ENCODE measurements at places on chromosomes 4 and X.
A peak's percentile ranks its signal among the peaks of the same experiment; 100 is the strongest.

DNA sequence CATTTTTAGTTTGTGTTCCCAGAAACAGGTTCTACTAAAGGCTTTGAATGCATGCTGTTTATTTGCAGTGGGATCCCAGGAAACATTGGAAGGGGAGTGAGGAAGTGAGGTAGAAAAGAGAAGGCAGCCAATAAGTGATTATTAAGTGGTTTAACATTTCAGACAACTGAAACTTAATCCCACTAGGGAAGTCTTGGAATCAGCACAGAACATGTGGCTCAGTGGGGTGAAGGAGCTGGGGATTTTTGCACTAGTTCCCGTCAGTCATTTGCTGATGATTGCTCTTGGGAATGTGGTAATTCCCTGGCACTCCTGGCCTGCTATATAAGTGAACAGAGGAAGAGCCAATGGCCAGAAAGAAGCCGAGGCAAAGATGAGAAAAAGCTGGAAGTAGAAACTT is 1053.0 kb upstream of the IGFBP7 start:
- DNase-seq: peak; percentile 65

- DNase-seq: no peak
Observed at GRCh38 chr4:5980436-5981155, 37.6 kb downstream of the C4orf50 start.

DNA sequence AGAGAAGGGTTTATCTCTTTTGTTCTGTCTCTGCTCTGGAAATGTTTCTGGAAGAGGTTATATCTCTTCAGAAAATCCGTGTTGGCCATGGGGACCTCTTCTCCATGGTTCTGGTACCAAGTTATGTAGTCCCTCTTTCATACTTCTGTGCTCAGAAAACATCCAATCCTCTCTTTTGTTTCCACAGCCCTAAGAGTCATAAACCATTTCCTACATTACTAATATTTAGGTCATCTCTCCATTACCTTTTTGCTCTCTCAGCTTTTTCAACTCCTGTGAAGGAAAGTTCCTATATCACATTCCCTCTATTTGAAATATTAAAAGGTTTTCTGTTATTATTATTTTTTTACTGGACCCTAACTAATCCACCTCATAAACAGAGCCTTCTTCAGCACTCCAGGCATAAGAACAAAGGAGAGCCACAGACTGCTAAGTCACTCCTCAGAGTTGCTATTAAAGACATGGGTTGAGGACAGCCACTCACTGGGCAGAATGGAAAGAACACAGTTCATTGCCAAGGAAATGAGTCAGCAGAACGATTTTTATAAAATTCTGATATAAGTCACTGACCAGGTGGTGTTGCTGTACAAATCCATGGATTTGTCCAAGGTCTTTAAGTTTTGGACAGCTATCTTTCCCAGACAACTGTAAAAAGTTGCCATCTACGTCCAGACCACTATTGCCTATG is 122.4 kb upstream of the NPY2R start:
- DNase-seq: no peak

- DNase-seq: no peak
Observed at GRCh38 chr4:24328711-24329110, 255.6 kb downstream of the DHX15 start.

DNA sequence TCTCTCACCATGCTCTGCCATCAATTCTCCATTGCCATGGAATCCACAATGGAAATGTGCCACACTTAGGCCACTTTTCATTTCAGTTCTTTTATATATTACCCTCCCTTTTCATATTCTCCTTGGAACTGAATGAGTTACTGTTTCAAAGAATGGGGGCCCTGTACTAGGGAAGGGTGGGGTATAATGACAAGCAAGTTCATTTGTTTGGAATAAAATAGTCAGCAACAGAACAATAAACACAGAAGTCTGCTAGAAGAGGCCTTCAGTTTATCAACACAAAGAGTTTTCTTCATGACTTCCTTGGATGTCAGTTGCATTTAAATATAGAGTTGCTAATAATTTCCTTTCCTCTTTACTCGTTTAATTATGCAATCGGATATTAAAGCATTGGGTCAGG is 478.3 kb upstream of the FTHL17 start:
- no peak for DNase-seq

DNA sequence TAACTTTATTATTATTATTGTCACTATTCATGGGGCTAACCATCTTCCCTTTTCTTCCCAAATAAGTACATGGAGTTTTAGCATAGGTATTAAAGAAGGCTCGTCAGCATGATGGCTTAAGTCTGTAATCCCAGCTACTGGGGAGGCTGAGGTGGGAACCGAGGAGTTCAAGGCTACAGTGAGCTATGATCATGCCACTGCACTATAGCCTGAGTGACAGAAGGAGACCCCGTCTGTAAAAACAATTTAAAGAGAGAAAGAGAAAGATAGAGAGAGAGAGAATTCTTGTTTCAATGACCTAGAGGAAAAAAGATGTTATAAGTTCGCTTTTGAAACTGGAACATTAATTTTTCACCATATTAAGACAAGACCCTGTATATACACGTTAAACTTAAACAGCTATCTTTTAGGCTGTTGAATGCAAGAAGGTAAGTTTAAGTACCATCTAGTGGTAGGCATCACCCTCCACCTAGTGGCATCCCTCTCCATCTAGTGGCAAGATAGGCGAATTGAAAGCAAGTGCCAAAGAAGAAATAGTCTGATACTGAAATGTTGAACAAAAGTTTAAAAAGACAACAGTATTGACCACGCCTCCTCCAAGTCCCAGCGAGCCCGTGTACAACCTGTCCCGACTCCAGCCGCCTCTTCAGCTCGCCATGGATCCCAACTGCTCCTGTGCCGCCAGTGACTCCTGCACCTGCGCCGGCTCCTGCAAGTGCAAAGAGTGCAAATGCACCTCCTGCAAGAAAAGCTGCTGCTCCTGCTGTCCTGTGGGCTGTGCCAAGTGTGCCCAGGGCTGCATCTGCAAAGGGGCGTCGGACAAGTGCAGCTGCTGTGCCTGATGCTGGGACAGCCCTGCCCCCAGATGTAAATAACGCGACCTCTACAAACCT is 26.0 kb upstream of the YTHDC1 start:
- DNase-seq: peak; percentile 37

GRCh38 chrX:45714866-45715265 is 514.2 kb upstream of the DIPK2B start:
- no peak for DNase-seq

DNA sequence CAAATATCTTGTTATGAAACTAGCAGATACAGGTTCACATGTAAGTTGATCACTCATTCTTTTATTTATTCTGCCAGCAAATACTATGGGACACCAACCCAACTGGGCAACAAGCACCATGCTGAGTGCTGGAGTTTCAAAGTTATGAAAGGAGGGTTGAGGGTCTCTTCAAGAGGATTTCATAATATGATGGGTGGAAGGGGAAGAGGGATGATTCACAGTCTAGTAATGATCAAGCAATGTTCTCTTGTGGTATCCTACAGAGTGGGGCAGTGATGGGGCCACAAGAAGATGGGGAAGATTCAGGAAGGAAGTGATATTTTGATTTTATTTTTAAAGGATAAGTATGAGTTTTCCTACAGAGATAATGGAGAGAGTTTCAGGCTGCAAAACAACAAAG is 46.2 kb upstream of the TXK start:
- DNase-seq: no peak

DNA sequence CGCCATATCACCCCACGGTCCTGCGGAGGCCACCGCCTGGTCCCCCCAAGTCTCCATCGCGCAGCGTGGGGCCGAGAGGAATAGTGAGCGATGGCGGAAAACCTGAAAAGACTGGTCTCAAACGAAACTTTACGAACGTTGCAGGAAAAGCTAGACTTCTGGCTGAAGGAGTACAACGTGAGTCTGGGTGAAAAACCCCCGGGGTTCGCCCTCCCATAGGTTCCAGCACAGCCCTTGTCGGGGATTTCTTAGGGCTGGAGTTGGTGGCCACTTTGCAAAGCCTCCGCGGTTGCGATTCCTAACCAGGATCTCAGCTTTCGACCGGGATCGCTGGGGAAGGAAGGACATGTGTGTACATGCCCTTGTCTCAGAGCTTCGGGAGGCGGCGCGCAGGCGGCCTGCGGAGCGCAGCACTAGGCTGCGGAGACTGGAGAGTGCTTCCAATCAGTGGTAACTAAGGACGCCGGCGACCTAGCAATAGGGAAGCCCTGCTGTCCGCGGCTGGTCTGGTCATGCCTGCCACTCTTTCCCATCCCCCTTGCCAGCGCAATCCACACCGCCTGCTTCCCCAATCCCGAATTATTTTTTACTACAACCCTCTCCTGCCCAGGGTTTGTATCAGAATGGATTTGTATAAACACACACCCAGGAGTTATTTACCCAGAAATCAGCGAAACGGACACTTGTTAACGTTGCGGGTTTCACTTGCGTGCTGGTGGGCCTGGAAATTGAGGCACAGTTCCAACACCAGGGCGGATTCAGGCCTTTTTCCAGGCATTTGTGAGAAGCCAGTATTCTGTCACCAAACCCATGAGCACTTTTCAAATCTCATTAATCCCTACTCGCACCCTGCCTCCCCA is 741 bp downstream of the SPATA18 start:
- peak; percentile 56 for DNase-seq

- peak; percentile 77 for DNase-seq
Observed at GRCh38 chrX:128781506-128781905, 729.3 kb upstream of the ACTRT1 start.

DNA sequence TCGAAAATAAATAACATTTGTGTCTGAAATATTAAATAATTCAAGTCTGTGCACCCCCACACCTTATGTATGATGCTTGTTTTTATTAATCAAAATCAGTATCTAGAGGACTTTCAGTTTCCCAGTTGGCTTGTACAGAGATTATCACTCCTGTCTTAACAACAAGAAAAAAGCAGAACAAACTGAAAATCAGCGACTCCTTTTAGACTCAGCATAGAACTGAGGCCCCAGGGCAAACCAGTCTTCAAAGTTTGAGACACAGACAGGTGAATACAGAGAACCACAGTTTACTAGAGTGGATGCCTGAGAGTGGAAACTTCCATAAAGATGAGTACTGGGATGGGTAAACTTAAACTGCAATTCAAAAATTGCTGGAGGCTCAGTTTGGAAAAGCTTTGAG is 142.8 kb upstream of the KLF8 start:
- DNase-seq: no peak

DNA sequence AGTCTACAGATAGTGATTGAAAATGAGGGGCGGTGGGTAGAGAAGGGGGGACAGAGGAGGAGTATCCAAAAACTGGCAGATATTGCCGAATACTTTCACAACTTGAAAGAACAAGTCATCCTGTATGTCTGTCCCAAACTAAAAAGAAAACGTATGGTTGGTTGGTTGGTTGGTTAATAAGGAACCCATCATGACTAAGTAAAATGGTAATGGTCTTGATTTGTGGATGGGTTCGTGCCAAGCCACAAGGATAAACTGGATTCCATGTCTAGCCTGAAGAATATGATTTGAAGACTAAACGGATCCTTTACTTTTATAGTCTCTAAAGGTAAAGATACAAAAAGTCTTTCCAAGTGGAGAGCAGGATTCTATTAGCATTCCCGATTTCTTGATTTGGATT is 208.4 kb downstream of the DCLK2 start:
- DNase-seq: no peak

- no peak for DNase-seq
Observed at GRCh38 chr4:185738038-185738552, 73.9 kb downstream of the SORBS2 start.

- no peak for DNase-seq
Observed at GRCh38 chrX:133215017-133215416, 3.1 kb downstream of the TFDP3 start.

DNA sequence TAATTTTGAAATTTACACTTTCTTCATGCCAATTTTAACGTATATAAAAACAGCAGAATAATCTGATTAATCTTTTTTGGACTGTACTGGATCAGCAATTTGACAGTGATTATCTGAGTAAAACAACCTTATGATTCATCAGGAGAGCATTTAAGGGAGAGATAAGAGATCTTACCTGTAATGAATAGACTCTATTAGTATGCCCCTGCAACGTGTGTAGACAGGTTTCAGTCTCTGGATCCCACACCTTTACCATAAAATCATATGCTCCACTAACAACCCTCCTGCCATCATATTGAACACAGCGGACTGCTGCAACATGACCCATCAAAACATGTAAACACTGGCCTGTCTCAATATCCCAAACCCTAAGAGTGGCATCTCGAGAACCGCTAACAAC is 210.1 kb downstream of the FBXW7 start:
- no peak for DNase-seq

DNA sequence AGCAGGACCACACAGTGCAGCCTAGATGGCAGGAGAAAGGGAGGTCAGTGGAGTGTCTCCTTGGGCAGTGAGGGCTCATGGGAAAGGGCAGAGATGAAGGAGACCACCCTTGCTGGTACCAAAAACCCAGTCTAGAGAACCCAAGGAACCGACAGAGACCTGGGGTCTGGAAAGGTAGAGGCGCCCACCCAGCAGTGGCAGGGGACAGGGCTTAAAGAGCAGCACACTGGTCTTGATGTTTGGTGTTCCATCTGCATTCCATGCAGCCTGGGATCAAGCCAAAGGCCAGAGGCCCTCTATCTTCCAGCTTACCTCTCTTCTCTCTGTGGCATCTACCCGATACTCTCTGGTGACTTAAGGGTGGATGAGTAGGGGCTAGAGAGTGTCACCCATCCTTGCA is 127.5 kb downstream of the PJA1 start:
- DNase-seq: no peak

GRCh38 chr4:145868637-145869409 is 69.8 kb downstream of the ZNF827 start:
- DNase-seq: no peak

DNA sequence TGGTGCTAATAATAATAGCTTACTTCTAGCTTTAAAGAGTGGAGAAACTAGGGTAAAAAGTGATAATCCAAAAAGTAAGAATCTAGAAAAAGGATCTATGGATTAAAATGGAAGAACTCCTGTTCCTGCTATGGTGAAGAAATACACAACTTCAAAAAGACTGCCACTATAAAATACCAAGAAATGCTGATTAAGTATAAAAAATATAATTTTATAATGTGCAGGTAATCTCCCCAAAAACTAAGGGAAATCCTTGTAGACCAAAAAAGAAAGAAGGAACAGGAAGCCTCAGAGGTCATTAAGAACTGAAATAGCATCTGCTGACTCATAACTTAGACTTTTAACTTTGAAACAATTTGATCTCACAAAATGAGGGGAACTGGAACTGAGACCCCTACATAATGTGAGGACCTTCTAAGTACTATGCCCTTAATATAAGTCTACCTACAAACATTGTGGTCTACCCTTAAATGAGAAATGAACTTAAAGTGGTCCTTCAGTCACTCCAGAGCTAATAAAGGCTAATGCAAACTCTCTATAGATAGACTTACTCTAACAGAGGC is 50.6 kb upstream of the SRPX start:
- DNase-seq: no peak

DNA sequence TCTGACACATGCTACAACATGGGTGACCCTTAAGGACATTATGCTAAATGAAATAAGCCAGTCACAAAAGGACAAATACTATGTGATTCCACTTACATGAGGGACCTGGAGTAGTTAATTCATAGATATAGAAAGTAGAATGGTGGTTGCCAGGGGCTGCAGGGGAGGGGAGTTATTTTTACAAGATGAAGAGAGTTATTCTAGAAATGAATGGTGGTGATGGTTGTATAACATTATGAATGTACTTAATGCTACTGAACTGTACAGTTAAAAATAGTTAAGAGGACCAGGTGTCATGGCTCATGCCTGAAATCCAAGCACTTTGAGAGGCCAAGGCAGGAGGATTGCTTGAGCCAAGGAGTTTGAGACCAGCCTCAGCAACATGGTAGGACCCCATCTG is 59.5 kb upstream of the MSANTD1 start:
- no peak for DNase-seq

GRCh38 chrX:112677167-112677566 is 2.6 kb downstream of the LHFPL1 start:
- DNase-seq: no peak

- no peak for DNase-seq
Observed at GRCh38 chrX:132668178-132668577, 179.3 kb upstream of the MBNL3 start.
